Common myeloid progenitor, CD34-positive (primary cell): ENCODE measurements at places on chromosomes 5 and 9.

DNA sequence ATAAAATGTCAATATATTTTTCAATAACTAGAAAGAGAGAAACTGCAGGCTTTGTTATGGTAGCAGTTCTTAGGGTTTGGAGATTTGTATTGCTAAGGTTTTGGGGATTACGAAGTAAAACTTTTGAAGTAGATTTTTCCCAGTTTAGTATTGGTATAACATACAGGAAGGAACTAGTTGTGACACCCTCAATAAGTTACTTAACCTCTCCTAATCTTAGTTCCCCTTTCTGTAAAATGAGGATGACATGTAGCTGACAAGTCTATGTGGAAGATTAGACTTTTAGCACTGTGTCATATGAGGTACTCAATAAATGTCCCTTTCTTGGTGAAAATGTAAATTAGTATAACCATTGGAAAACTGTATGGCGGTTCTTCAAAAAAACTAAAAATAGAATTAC lies 73.4 kb upstream of the ATG10 start:
- H3K4me1 ChIP-seq = peaks cover 7% of the 10 kb centered on the region
- H3K4me3 ChIP-seq = no peak overlapping the region
- no peaks in the 10 kb centered on the region for H3K27me3 ChIP-seq
- DNase-seq = peak; percentile 62

DNA sequence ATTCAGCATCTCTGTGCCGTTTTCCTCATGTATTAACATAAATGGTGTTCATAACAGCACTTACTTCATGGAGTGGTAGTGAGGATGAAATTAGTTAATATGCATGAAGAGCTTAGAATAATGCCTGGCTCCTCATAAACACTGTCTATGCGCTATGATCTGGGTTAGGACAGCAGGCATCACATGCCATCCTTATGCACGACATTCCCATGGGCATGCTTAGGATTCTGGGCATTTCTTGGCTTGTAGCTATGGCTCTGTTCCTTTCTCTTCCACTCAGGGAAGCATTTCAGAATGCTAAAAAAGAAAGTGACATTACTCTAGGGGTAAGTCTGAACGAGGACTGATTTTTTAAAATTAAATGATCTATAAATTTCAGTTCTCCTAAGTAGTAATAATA lies 349.8 kb downstream of the ARHGEF28 start:
- no peak for DNase-seq
- no peak overlapping the region for H3K27ac ChIP-seq
- no peaks in the 10 kb centered on the region for H3K4me1 ChIP-seq
- no peak overlapping the region for H3K4me3 ChIP-seq
- no peaks in the 10 kb centered on the region for H3K36me3 ChIP-seq

GRCh38 chr5:75457691-75458090 lies 53.7 kb downstream of the CERT1 start:
- DNase-seq = no peak
- H3K27ac ChIP-seq = no peak overlapping the region
- H3K27me3 ChIP-seq = no peaks in the 10 kb centered on the region
- peaks cover 11% of the 10 kb centered on the region for H3K36me3 ChIP-seq
- no peaks in the 10 kb centered on the region for H3K4me1 ChIP-seq

GRCh38 chr9:129014124-129014523 lies 14.0 kb downstream of the SH3GLB2 start:
- no peak overlapping the region for H3K27ac ChIP-seq
- no peaks in the 10 kb centered on the region for H3K4me1 ChIP-seq
- H3K27me3 ChIP-seq = no peaks in the 10 kb centered on the region
- peaks cover 46% of the 10 kb centered on the region for H3K36me3 ChIP-seq

DNA sequence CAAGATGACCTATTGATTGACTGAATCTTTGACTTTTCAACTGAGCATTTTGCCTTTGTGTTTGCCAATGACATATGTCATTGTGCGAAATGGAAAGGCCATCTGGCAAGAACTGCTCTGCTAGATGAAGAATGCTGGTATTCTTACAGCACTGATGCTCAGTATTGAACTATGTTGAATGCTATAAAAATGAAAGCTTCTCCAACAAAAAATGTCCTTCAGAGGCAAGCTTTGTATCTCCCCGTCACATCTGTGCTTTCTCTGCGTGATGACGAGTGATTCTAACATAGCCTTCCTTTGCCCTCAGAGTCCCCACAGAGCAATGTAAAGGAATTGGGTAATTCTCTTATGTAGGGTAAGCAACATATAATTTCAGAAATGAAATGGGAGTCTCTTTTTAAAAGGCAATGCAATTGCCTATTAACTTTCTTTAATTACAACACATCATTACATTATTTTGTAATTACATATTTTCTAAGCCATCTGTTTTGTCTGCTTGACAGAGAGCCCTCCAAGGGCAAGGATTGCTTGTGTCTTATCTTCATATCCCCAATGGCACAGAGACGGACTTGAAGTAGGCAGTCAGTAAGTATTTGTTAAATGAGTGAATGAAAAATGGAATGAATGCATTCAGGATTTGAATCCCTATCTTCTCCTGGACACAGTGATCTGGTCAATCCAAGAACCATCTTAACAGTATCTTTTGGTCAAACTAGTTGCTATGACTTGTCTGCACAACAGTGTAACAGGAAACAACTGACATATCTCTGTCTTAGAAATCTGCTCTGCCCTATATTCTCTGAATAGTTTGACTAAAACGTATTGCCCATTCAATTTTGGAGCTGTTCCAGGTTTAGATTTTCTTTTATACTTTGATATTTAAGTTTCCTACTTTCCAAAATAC lies 46.1 kb downstream of the ENC1 start:
- DNase-seq = peak; percentile 24
- no peak overlapping the region for H3K27ac ChIP-seq
- no peaks in the 10 kb centered on the region for H3K27me3 ChIP-seq
- no peaks in the 10 kb centered on the region for H3K36me3 ChIP-seq
- H3K4me1 ChIP-seq = peaks cover 7% of the 10 kb centered on the region
- H3K4me3 ChIP-seq = no peak overlapping the region

DNA sequence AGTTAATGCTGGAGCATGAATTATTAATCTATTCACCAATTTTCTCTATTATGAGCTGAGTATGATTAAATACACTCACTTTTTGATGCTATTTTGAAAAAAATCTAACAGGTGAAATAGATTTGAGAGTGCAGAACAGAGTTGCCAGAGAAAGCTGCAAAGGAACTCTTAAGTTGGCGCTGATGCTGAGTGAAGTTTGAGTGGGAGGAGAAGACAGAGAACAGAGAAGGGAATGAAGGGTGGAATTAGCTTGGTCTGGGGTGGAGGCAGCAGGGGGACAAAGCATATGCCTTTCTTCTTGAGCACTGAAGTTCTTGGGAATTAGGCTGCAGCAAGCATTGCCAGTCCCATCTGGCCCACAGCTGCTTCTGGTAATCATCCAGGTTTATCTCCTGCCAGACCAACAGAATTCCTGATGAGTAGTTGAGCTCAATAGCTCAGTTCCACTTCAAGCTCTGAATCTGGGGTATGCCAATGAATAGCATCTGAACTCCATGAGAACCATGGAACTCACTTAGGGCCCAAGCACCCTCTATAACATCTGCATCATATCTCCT lies 290.1 kb downstream of the HINT1 start:
- H3K36me3 ChIP-seq = no peaks in the 10 kb centered on the region
- H3K4me1 ChIP-seq = peaks cover 3% of the 10 kb centered on the region
- DNase-seq = no peak
- H3K27ac ChIP-seq = no peak overlapping the region
- no peaks in the 10 kb centered on the region for H3K27me3 ChIP-seq

GRCh38 chr5:43233946-43234345 lies 41.9 kb downstream of the NIM1K start:
- no peaks in the 10 kb centered on the region for H3K4me1 ChIP-seq
- no peaks in the 10 kb centered on the region for H3K36me3 ChIP-seq
- H3K27ac ChIP-seq = no peak overlapping the region

DNA sequence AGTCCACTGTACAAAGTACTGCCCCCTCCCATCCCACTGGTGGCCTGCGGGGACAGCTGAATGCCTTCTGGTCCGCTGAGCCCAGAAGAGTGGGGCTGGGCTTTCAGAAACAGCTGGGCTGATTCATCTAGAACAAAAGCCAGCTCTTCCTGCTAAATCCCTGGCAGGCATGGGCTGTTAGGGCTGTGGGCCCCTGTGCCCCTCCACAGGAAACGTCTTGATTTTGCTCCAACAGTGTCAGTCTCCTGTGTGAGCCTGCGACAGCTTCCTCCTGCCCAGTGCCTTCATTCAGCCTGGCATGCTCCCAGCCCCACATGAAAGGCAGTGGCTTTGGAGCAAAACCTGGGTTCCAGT lies 6.9 kb upstream of the GSN start:
- peak; percentile 50 for DNase-seq
- H3K4me3 ChIP-seq = no peak overlapping the region
- H3K4me1 ChIP-seq = peaks cover 12% of the 10 kb centered on the region
